ENCODE measurements at places on chromosomes 2 and 18.

DNA sequence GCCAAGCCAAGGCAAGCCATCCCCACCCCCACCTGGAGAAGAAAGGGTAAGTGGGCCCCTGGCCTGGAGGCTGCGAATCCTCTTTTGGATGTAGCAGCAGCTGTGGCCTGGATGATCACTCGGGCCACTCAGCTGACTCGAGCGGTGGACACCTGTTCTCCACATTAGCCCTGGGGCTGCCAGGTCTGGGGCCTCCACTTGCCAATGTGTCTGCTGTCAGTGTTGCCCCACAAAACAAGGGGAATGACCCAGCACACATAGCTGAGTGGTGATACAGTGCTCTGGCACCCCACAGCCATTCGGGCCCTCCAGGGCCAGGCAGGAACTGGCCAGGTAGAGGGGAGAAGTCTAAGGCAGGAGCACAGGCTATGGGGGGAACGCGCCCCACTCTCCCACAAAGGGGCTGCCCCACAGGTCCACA, 2.6 kb downstream of the STK25 start:
- H3K4me1 ChIP-seq: peaks cover 20% of the 10 kb centered on the region
- H3K27me3 ChIP-seq: no peaks in the 10 kb centered on the region
- no peak overlapping the region for H3K4me3 ChIP-seq
- DNase-seq: no peak
- H3K27ac ChIP-seq: no peak overlapping the region
- peaks cover 7% of the 10 kb centered on the region for H3K36me3 ChIP-seq

DNA sequence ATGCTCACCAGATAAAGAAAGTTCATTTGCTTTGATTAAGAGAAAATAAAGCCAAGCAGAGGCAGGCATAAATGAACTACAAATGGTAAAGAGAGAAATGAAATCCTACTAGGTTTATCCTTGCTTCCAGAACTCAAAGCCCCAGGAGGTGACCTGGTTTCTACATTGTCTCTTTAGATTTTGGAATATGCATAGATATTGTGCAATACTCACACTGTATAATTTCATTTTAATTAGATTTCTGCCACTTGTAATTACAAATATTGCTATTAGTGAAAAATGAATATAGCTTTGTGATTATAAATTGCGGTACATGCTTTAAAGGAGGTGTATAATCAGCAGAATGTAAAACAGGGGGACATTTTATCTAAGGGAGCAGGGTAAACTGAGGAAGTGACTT, 76.9 kb upstream of the NRXN1 start:
- no peak for DNase-seq
- no peaks in the 10 kb centered on the region for H3K4me1 ChIP-seq
- H3K27ac ChIP-seq: no peak overlapping the region

DNA sequence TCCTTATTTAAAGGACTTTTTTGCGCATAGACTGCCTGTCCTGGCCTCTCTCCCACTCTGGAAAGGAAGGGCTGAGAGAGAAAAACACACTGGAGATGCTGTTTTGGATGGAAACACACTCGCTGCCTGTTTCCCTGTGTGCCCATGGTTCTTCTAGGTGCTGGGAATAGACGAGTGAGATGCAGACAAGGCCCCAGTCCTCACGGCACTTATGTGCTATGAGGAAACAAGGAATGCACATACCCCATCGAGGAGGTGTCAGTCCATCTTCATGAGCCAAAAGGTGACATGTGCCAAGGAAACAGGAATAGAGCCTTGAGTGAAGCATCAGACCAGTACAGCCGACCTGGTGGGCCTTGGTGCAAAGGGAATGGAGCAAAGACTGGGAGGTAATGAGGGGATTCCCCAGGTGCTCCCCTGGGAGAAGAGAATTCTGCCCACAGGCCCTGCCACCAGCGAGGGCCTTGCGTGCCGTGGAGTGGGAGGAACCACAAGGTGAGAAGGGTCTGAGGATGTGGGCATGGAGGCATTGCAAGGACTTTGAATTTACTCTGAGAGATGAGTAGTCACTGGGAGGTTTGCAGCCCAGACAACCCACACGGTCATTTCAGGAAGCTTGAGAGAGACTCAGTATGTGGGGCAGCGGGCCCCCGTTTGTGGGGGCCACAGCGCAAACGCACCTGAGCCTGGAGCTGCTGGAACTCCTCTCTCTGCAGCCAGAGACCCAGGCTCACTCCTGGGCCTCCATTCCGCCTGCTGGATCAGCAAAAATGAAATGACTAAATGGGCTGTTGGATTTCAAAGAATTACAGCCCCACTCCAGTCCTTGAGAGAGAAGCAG, 197.5 kb upstream of the COPS8 start:
- H3K36me3 ChIP-seq: no peaks in the 10 kb centered on the region
- peak overlapping the region; percentile 38 for H3K4me3 ChIP-seq
- H3K4me1 ChIP-seq: peaks cover 36% of the 10 kb centered on the region

DNA sequence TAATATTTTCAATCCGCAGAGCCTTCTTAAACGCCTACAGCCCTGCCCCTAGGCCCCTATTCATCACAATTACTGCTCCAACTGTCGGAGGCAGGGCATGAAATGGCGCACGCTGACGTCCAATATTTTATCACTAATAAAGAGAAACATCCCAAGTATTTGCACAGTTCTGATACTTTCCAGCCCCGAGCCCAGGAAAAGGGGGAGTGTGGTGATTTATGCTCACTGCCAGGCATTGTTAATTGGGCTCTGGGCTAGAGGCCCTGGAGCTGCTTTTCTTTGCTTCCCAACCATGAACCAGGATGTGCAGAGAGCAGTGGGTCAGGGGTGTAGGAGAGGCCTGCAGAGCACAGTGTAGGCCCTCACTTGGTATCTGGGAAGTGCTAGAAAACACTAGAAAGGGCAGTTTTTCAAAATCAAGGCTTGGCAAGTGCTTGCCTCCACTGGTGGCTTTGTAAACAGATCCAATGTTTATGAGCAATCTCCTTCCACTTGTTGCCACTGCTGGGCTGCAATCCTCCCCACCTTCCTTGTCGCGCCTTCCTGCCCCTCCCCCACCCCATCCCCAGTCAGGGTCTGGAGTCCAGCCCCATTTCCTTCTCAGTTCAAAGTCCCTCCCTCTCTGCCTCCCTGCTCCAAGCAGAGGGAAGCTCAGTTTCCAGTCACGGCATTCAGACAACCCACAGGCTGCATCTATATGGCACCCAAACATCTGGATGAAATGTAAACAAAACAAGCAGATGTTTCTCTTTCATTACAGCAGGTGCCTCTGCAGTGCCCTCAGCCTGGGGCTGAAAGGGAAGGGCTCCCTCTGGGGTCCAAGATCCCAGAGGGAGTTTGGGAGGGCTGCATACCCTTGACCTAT, 83.9 kb upstream of the PKDCC start:
- no peak overlapping the region for H3K4me3 ChIP-seq
- H3K27ac ChIP-seq: peak overlapping the region; percentile 77
- no peaks in the 10 kb centered on the region for H3K27me3 ChIP-seq
- no peak for DNase-seq

DNA sequence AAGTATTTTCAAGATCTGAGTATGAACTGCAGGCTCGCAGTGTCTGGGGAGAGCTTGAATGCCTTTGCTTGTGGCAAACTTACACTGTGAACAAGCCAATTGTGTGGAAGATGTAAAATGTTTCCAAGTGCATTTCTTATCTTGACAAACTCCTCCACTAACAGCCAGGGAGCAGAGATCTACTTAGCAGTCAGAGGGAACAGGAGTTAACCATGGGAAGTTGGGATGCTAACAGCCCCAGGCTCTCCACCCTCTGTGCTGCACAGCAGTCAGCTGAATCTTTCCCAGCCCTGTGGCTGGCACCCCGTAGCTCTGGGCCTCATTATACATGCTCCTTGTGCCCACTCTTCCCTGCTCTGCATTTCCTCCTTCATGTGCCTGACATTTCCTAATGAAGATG, 450.2 kb downstream of the TSN start:
- no peaks in the 10 kb centered on the region for H3K36me3 ChIP-seq
- no peak overlapping the region for H3K27ac ChIP-seq
- H3K27me3 ChIP-seq: no peaks in the 10 kb centered on the region

DNA sequence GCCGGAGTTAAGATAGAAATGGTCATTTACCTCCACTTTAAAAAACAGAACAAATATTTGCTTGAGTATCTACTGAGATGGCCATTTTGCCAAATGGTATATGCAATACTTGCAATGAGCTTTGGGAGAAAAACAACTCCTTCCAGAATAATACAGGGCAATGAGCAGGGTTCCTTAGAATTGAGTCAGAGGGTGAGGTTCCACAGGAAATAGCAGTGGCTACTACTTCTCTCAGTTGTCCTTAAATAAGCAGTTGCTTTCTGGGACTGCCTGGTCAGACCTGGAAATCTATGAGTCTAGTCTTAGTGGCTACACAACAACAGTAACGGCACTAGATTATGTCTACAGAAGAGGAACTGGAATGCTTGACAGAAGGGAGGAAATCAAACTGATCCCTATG, 80.9 kb upstream of the CCDC85A start:
- H3K4me3 ChIP-seq: no peak overlapping the region
- no peaks in the 10 kb centered on the region for H3K36me3 ChIP-seq
- H3K27me3 ChIP-seq: no peaks in the 10 kb centered on the region
- no peak overlapping the region for H3K27ac ChIP-seq
- no peak for DNase-seq
- no peaks in the 10 kb centered on the region for H3K4me1 ChIP-seq

- H3K36me3 ChIP-seq: no peaks in the 10 kb centered on the region
- H3K27ac ChIP-seq: no peak overlapping the region
- no peaks in the 10 kb centered on the region for H3K4me1 ChIP-seq
- no peak overlapping the region for H3K4me3 ChIP-seq
- H3K27me3 ChIP-seq: no peaks in the 10 kb centered on the region
Observed at GRCh38 chr18:74198453-74198852, 50.1 kb downstream of the TIMM21 start.

- DNase-seq: no peak
- peaks cover 16% of the 10 kb centered on the region for H3K36me3 ChIP-seq
- H3K4me1 ChIP-seq: peaks cover 31% of the 10 kb centered on the region
- peak overlapping the region; percentile 58 for H3K4me3 ChIP-seq
Observed at GRCh38 chr18:10559553-10560451, 34.0 kb downstream of the NAPG start.

DNA sequence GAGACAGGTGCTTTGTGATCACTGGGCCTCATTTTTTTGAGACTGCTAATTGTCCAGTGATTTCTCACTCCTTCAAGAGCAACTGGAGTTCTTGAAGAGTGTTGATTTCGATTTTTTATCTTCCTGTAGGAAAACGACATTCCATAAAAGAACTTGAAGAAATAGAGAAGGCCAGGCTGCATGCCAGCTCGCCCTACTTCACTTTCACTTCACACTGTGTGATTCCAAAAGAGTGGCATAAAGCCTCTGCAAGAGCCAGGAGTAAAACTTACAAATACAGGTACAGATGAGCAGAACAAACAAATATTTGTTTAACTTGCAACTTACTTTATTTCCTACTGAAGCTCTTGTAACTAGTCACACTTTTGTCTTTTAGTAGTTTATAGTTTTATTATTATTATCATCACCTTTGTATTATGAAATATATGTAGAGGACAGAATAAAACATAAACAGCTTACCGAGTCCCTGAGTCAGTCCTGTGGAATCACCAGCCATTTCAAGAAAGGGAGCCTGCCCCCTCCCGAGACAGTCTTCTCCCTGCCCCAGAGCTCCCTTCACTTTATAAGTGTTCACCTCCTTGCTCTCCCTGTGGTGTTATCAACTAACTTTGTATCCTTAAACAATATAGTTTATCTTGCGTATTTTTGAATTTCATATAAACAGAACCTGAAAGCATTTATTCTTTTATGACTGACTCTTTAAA, 8.7 kb downstream of the FAM228A start:
- no peak overlapping the region for H3K4me3 ChIP-seq
- no peaks in the 10 kb centered on the region for H3K36me3 ChIP-seq
- no peaks in the 10 kb centered on the region for H3K4me1 ChIP-seq
- no peak overlapping the region for H3K27ac ChIP-seq
- H3K27me3 ChIP-seq: no peaks in the 10 kb centered on the region

DNA sequence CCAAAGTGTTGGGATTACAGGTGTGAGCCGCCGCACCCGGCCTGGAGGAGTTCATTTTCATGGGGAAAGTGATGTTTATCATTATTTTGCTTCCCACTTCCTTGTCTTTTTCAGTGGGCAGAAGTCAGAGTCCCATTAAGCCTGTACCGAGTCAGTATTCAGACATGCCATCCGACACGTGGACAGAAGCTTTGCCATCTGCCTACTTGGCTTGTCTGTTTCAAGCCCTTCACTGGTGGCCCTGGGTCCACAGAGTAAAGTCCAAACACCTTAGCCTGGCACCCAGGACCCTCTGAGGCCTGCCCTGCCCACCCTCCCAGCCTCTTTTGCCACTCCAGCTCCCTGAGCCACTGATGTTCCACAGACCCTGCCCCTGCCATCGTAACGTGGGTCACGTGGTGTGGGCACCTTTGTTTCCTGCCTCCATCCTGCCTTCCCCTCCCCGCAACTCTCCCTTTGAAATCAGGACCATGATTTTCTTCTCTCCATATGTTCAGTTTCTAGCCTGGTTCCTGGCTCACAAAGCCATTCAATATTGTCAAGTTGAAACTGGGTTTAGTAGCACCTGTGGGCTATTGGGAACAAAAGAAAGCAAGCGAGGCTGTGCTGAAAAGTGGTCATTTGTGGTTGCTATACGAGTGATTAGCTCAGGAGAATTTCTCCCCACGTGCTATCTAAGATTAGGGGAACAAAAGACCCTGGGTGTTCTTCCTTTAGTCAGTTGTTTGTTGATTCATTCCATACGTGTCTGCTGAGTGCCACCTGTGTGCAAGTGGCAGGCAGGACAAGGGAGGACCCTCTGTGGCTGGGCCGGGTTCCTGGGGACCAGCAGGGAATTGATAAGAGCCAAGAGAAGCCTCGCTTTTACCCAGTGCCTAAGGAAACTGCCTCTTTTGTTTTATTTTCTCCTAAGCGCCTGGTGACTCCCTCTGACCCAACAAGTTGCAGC, 5.1 kb upstream of the ODC1 start:
- H3K27me3 ChIP-seq: no peaks in the 10 kb centered on the region

Measured in thoracic aorta (tissue), 2 donors.